ENCODE measurements at places on chromosomes 1 and 21. TPM values are rescaled to one million over a fixed set of nuclear protein-coding genes. Genes with fewer than 3 reads are reported as not detected.

GRCh38 chr1:62006690-62007089 lies 188.0 kb upstream of the L1TD1 start:
- H3K4me3 ChIP-seq, result no peak overlapping the region
- no peak overlapping the region for H3K27ac ChIP-seq
- H3K27me3 ChIP-seq, result no peaks in the 10 kb centered on the region
- no peaks in the 10 kb centered on the region for H3K4me1 ChIP-seq
- no peaks in the 10 kb centered on the region for H3K36me3 ChIP-seq

Gene CDK11A
- 68.1 TPM for total RNA-seq

Gene SIM2
- total RNA-seq, result 0.68 TPM

Gene CCDC185
- not detected for total RNA-seq

GRCh38 chr1:33030575-33030974 lies 6.1 kb downstream of the AK2 start:
- peaks cover 57% of the 10 kb centered on the region for H3K36me3 ChIP-seq
- no peak overlapping the region for H3K4me3 ChIP-seq
- peaks cover 69% of the 10 kb centered on the region for H3K4me1 ChIP-seq
- H3K27me3 ChIP-seq, result no peaks in the 10 kb centered on the region
- H3K27ac ChIP-seq, result no peak overlapping the region

DNA sequence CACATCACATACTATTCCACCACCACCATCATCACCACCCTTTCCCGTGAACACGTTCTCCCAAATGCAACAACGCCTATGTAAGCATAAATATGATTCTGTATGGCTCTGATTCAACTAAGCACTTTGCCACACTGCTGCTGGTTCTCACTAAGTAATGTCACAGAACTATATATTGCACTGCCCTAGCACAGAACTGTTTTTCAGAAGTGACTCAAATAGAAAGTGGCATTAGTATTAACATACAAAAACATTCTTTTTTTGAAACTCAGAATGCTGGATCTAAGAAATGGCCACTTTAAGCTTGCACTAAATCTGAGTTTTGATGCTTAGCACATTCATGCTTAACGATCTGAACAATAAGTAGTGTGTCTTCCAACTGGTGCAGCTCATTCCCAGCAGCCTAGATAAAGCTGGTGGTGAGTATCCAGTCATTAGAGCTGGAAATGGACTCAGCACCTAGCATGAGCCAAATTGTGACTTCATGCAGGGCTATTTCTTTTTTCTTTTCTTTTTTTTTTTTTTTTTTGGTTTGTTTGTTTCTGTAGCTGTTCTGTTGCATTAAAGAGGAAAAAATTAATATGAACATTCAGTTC lies 46.2 kb upstream of the ZC3H11B start:
- H3K27ac ChIP-seq, result no peak overlapping the region
- DNase-seq, result no peak
- no peaks in the 10 kb centered on the region for H3K36me3 ChIP-seq

DNA sequence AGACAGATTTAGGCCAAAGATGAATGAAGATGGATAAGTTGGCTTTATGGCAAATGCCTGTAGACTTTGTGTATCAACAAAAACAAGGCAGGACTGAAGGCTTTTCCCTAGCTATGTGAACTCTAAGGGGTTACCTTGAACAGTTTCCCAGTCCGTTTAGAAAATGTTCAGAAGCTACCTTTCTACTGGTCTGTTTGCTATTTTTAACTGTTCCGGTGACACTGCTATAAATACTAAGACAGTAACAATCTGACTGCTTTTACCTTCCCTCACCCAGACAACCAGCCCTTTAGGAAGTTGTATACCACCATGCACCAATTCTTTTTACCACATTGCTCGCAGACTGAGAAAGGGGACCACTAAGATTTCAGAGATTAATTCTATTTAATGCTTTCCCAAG lies 102.2 kb downstream of the PHTF1 start:
- DNase-seq, result no peak
- H3K4me1 ChIP-seq, result no peaks in the 10 kb centered on the region
- H3K36me3 ChIP-seq, result peaks cover 4% of the 10 kb centered on the region
- H3K4me3 ChIP-seq, result no peak overlapping the region
- H3K27me3 ChIP-seq, result no peaks in the 10 kb centered on the region
- H3K27ac ChIP-seq, result no peak overlapping the region

GRCh38 chr1:234779160-234779538 lies 169.2 kb upstream of the IRF2BP2 start:
- H3K27ac ChIP-seq, result no peak overlapping the region
- no peak for DNase-seq
- H3K4me1 ChIP-seq, result peaks cover 7% of the 10 kb centered on the region
- H3K4me3 ChIP-seq, result no peak overlapping the region
- H3K36me3 ChIP-seq, result no peaks in the 10 kb centered on the region
- H3K27me3 ChIP-seq, result no peaks in the 10 kb centered on the region

GRCh38 chr1:71638081-71638766 lies 557.4 kb upstream of the ZRANB2 start:
- no peaks in the 10 kb centered on the region for H3K36me3 ChIP-seq
- no peaks in the 10 kb centered on the region for H3K4me1 ChIP-seq
- DNase-seq, result no peak
- H3K4me3 ChIP-seq, result no peak overlapping the region

Gene SNRNP40
- total RNA-seq, result 75.7 TPM

DNA sequence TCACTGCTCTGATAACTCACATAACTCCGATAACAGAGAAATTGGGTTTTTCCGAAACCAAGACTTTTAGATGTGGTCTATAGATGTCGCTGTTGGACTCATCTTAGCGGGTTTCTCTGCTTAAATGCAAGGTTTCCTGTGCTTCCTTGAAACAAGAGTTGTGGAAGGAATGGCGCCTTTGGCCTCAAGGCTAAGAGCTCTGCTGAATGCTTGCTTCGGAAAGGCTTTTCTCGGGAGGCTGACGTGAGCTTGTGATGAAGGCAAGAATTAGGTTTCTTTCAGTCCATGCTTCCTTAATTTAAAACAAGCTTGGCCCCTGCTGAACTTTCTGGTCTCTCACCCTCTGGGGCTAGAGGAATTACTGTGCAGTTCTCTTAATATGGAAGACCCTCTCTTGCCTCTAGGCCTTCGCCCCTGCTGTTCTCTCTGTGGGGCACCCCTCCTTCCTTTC lies 113.5 kb downstream of the MAP3K21 start:
- H3K36me3 ChIP-seq, result no peaks in the 10 kb centered on the region
- H3K27ac ChIP-seq, result no peak overlapping the region
- H3K4me1 ChIP-seq, result no peaks in the 10 kb centered on the region
- DNase-seq, result no peak
- H3K27me3 ChIP-seq, result peaks cover 15% of the 10 kb centered on the region

Gene LPAR3
- 1.7 TPM for total RNA-seq

DNA sequence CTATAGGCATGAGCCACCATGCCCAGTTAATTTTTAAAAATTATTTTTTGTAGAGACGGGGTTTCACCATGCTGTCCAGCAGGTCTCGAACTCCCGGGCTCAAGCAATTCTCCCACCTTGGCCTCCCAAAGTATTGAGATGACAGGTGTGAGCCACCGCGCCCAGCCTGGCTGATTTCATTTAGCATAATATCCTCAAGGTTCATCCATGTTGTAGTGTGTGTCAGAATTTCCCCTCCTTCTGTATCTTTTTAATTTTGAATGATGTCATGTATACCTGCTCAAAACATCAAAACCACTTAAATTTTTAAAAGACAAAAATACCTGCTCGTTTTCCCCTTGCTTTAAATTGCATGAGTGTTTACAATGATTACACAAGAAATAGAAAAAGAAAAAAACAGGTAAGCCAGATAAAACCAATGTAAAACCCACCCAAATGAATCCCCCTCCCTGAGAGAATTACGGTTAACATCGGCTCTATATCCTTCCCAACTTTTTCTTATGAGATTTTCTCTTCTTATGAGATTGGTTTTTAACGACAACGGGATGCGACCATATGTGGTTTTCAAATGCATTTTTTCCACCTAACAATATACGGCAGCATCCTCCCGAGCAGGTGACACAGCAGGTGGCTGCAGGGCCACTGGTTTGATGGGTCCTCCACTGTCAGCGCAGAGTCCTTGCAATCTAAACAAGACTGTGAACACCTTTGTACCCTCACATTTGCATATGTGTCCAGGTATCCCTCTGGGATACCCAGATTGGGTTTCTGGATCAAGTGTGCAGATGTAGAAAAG lies 22.1 kb downstream of the IFFO2 start:
- no peak overlapping the region for H3K4me3 ChIP-seq
- no peaks in the 10 kb centered on the region for H3K27me3 ChIP-seq
- H3K27ac ChIP-seq, result no peak overlapping the region
- H3K4me1 ChIP-seq, result peaks cover 23% of the 10 kb centered on the region
- no peaks in the 10 kb centered on the region for H3K36me3 ChIP-seq
- DNase-seq, result no peak

Gene LIPI
- total RNA-seq, result not detected

Gene ATP5PO
- total RNA-seq, result 193 TPM

Gene RGS18
- total RNA-seq, result 0.28 TPM

- no peaks in the 10 kb centered on the region for H3K4me1 ChIP-seq
- H3K36me3 ChIP-seq, result no peaks in the 10 kb centered on the region
- H3K27me3 ChIP-seq, result no peaks in the 10 kb centered on the region
- no peak overlapping the region for H3K4me3 ChIP-seq
- DNase-seq, result no peak
Measured at GRCh38 chr1:56068908-56069307, 510.5 kb downstream of the PLPP3 start.

DNA sequence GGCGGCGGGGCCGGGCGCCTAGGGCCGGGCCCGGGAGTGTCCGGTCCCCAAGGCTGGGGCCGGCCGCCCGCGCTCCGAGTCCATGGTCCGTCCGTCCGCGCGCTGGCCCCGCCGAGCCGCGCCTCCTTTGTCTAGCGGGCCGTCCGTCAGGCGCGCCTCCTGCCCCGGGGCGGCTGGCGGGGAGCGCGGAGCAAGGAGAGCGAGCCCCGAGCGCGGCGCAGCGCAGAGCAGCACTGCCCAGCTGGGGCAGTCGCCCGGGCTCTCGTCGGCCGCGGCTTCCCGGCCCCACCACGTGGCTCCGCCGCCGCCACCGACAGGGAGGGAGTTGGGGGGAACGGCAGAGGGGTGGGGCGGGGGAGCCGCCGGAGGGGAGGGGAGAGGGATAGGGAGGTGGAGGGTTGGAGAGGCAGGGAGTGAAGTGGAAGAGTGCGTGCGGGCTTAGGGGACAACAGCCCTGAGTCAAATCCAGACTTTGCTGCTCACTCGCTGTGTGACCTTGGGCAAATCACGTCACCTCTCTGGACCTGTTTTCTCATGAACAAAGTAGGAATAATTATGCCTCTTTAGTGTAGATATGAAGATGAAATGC lies at the start of gene NKAIN1:
TSS of gene NKAIN1 (minus strand) at position 235 of the 589 bp plus-strand sequence. CDS start 340 bp downstream, outside the sequence.
- peaks cover 19% of the 10 kb centered on the region for H3K4me1 ChIP-seq
- no peaks in the 10 kb centered on the region for H3K36me3 ChIP-seq
- H3K4me3 ChIP-seq, result peak within 1 kb of the TSS; percentile 25
- peaks cover 49% of the 10 kb centered on the region for H3K27me3 ChIP-seq
- H3K27ac ChIP-seq, result no peak within 1 kb of the TSS

Gene ILF2
- 166 TPM for total RNA-seq

GRCh38 chr1:170461291-170461747 lies 70.6 kb upstream of the GORAB start:
- no peak for DNase-seq
- no peaks in the 10 kb centered on the region for H3K4me1 ChIP-seq
- no peak overlapping the region for H3K4me3 ChIP-seq
- H3K27ac ChIP-seq, result no peak overlapping the region
- H3K36me3 ChIP-seq, result no peaks in the 10 kb centered on the region
- no peaks in the 10 kb centered on the region for H3K27me3 ChIP-seq

DNA sequence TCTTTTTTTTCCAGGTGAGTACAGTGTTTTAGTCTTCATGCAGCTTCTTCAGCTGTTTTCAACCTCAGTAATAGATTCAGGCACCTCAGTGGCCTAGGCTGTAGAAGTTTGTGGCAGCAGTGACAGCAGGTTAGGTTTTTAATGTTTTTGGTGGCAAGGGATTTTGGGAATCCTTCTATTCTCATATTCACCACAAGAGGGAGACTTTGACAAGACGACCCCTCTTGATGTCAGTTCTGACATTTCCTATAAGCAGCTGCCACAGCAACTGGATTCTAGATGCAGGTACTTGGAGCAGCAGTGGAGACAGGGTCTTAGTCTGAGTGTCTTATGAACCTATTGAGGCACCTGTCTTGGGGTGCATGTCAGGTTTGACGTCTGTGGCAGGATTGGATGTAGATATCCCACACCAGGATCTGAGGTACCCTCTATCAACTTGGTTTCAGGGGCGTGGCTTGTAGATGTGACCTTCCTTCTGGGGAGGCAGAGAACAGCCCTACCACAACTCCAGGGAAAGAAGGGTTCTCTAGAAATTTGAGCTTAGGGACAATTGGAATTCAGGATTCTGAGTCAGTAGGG lies 1104.2 kb upstream of the TMPRSS15 start:
- H3K4me3 ChIP-seq, result no peak overlapping the region
- no peak for DNase-seq
- no peaks in the 10 kb centered on the region for H3K27me3 ChIP-seq
- no peaks in the 10 kb centered on the region for H3K36me3 ChIP-seq

Gene TNFRSF18
- total RNA-seq, result 115 TPM

All from activated CD4-positive, alpha-beta memory T cell treated with anti-CD3 and anti-CD28 coated beads, Interleukin-2, amount 10 ng/mL, durations not matched to agents 7 days and 5 days (primary cell).